Fibroblast of lung (primary cell): ENCODE measurements at places on chromosomes 6 and 20. TPM values are rescaled to one million over a fixed set of nuclear protein-coding genes. Genes with fewer than 3 reads are reported as not detected.

Gene SIRPB1
- 0.17 and 1.0 TPM in 2 replicates for total RNA-seq

Gene ZNF334
- total RNA-seq: 5.1 and 7.9 TPM in 2 replicates

Gene DSP
- total RNA-seq: under 0.01 TPM in 1 of 2 replicates, not detected in the other

Gene LY6G6F
- not detected in 2 replicates for total RNA-seq

Gene LY6G6C
- total RNA-seq: not detected in 2 replicates

Gene SCUBE3
- total RNA-seq: under 0.01 TPM in 2 replicates

Gene LY6G6D
- total RNA-seq: not detected in 2 replicates

Gene TMEM217
- 4.0 and 4.9 TPM in 2 replicates for total RNA-seq

Gene TAAR8
- total RNA-seq: not detected in 2 replicates

Gene VGLL2
- total RNA-seq: not detected in 2 replicates

Gene SLC44A4
- total RNA-seq: not detected in 2 replicates

Gene HMGN3
- 28.5 and 30.2 TPM in 2 replicates for total RNA-seq

Gene VPS16
- total RNA-seq: 46.1 and 48.5 TPM in 2 replicates

Gene SLC17A3
- not detected in 2 replicates for total RNA-seq

Gene COL19A1
- total RNA-seq: under 0.01 TPM in 1 of 2 replicates, not detected in the other

Gene PAX1
- total RNA-seq: not detected in 2 replicates

Gene VWA7
- under 0.01 and 0.66 TPM in 2 replicates for total RNA-seq

Gene PEX6
- 49.2 and 61.4 TPM in 2 replicates for total RNA-seq

Gene FRK
- total RNA-seq: 0.33 and 0.77 TPM in 2 replicates

Gene SAMD5
- 3.1 and 4.0 TPM in 2 replicates for total RNA-seq

Gene PTCRA
- not detected in 2 replicates for total RNA-seq

Gene RUNX2
- total RNA-seq: 2.1 and 4.5 TPM in 2 replicates

Gene SMLR1
- total RNA-seq: not detected in 2 replicates

Gene HTR1E
- total RNA-seq: not detected in 2 replicates

Gene RFX6
- not detected in 2 replicates for total RNA-seq

Gene MUC21
- total RNA-seq: not detected in 2 replicates

Gene CNKSR3
- 3.9 and 14.0 TPM in 2 replicates for total RNA-seq

Gene ERGIC3
- 355 and 455 TPM in 2 replicates for total RNA-seq

Gene ADGB
- not detected in 2 replicates for total RNA-seq

Gene C6orf89
- 37.8 and 47.1 TPM in 2 replicates for total RNA-seq

Gene PDYN
- not detected in 2 replicates for total RNA-seq

Gene TMEM14C
- 123 and 124 TPM in 2 replicates for total RNA-seq

Gene FOXF2
- 29.3 and 32.9 TPM in 2 replicates for total RNA-seq

Gene NT5DC1
- total RNA-seq: 5.6 and 8.1 TPM in 2 replicates

Gene STX16
- total RNA-seq: 46.0 and 64.9 TPM in 2 replicates

Gene LTA
- total RNA-seq: not detected in 2 replicates

Gene TRERF1
- total RNA-seq: 4.1 and 8.3 TPM in 2 replicates

Gene RSPH4A
- total RNA-seq: under 0.01 and 0.17 TPM in 2 replicates

Gene PTCHD4
- total RNA-seq: 4.4 and 5.8 TPM in 2 replicates
